NCI-H524 (cell line): ENCODE measurements at places on chromosomes 16 and 17.

DNA sequence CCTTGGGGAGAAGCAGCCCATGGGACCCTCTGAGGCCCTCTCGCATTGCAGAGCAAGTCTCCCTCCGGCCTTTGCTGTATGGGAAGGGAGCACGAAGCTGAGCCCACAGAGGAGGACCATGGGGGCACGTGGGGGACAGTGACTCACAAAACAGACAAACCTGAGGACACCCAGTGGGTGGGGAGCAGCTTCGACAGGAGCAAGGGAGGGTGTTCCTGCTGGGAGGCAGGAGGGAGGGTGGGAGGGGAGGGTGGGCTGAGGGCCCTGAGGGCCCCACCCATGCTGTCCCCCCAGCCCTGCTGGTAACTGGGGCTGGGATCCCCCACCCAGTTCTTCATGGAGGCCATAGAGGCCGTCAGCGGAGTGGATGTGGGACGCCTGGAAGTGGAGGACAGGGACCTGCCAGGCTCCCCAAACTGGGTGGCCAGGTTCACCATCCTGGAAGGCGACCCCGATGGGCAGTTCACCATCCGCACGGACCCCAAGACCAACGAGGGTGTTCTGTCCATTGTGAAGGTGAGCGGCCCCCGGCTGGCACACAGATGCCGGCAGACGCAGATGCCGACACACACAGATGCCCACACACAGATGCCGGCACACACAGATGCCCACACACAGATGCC lies 12.5 kb downstream of the SLC22A31 start:
- DNase-seq = no peak

DNA sequence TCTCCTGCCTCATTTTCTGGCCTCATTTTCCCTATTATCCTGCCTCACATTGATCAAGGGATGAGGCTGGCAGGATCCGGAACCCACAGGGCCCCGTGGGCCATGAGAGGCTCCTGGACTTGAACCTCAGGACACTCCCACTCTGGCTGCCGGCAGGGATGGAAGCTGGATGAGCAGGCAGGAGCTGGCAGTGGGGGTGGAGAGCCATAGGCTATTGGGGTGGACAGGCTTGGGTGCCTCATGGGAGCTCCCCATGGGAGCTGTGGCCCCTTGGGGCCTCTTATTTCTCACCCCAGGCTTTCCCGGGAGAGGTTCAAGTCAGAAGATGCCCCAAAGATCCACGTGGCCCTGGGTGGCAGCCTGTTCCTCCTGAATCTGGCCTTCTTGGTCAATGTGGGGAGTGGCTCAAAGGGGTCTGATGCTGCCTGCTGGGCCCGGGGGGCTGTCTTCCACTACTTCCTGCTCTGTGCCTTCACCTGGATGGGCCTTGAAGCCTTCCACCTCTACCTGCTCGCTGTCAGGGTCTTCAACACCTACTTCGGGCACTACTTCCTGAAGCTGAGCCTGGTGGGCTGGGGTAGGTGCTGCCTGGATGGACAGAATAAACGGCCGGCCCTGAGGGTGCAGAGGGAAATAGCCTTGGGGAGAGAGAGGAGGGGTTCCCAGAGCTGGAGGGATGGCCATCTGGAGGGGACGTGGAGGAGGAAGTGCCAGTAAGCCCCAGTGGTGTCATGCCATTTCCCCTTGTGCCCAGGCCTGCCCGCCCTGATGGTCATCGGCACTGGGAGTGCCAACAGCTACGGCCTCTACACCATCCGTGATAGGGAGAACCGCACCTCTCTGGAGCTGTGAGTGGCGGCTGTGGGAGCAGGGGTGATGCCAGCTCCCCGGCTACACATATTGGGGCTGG lies 10.7 kb upstream of the DRC7 start:
- no peak for DNase-seq

- DNase-seq = no peak
Measured at GRCh38 chr16:54632322-54633220, 298.1 kb upstream of the IRX5 start.

DNA sequence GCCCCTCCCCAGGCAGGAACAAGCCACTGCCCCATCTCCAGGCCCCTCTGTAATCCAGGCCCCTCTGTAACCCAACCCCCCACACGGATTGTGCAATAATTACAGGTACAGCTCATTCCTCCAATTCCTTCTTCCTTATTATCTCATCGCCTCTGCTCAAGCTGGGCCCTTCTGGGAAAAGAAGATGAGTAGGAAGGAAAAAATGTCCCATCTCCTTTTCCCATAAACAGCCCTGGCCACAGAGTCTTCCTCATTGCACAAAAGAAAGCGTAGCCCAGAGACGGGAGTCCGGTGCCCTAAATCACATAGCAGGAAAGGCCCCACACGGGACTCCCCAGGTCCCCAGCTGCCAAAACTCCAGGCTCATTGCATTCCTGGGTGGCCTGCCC lies 3.6 kb upstream of the LITAFD start:
- DNase-seq = no peak

GRCh38 chr16:16925432-16925831 lies 545.3 kb downstream of the XYLT1 start:
- no peak for DNase-seq

DNA sequence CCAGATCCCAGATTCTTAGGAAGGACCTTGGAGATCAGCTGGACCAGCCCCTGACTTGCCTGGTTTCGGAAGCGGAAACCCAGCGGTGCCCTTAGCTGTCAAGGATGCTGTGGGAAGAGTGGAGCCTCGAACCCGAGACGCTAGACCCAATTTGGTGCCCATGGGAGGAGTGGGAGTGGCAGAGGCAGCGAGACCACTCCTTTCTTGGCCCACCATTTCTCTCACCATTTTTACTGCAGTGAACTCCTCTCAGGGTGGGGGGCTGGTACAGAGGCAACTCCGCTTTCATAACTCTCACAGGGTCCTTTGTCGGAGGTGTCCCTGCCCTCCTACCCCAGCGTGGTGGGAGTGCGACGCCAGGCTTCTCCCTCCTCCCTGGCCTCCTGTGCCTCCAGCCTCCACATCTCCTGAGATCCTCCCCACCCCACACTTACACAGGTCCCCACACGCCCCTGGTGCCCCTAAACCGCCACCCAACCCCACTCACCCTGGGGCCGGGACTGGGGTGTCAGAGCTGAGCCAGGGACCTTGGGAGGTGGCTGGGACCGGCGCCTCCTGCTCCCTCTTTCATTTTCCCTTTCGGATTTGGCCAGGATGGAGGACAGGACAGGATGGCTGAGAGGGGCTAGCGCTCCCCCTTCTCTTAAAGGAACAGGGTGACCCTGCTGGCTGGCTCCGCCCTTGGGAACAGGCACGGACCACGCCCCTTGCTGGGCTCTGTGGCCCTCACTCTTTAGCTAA lies at the start of gene GJD3:
Gene GJD3 (minus strand): TSS at position 617 of the 741 bp plus-strand sequence. CDS start 922 bp downstream, outside the sequence.
- DNase-seq = no peak

- no peak for DNase-seq
Measured at GRCh38 chr16:51243936-51244436, 92.9 kb upstream of the SALL1 start.

- DNase-seq = no peak
Measured at GRCh38 chr17:1036845-1037237, 39.9 kb downstream of the TIMM22 start.

- DNase-seq = no peak
Measured at GRCh38 chr17:56917559-56918296, 3.9 kb upstream of the TRIM25 start.

DNA sequence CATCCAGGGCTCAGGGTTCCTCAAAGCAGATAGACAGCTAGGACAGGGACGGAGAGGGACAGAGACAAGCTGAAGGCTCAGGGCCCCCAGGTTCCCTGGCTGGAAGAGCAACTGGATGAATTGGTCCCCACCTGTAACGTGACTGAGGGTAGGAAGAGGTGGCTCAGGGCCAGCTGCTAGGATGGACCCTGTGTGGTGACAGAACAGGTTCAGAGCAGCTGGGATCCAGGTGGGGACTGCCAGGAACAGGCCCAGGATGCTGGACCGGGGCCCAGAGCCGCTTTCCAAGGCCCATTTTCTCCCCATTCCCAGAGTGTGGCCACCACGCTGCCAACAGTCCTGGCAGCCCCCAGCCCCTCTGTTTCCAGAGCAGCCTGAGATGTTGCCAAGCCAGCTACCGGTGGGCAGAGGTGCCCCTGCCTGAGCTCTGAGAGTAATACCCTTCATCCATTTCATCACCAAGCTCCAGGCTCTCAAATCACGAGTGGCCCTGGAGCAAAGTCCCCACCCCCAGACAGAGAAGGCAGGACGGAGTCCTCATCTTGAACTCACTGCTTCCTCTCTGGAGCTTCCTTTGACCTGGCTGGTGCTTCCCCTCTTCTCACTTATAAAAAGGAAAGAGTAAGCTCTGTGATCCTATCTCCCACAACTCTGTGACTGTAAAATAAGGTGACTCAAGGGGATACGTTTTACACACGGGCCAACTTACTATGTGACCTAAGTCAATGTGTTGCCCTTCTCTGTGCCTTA lies 79.6 kb downstream of the TMEM132E start:
- DNase-seq = no peak

- no peak for DNase-seq
Measured at GRCh38 chr17:161481-161880, 20.0 kb downstream of the DOC2B start.

- DNase-seq = no peak
Measured at GRCh38 chr16:12111223-12111622, 134.7 kb downstream of the SNX29 start.

DNA sequence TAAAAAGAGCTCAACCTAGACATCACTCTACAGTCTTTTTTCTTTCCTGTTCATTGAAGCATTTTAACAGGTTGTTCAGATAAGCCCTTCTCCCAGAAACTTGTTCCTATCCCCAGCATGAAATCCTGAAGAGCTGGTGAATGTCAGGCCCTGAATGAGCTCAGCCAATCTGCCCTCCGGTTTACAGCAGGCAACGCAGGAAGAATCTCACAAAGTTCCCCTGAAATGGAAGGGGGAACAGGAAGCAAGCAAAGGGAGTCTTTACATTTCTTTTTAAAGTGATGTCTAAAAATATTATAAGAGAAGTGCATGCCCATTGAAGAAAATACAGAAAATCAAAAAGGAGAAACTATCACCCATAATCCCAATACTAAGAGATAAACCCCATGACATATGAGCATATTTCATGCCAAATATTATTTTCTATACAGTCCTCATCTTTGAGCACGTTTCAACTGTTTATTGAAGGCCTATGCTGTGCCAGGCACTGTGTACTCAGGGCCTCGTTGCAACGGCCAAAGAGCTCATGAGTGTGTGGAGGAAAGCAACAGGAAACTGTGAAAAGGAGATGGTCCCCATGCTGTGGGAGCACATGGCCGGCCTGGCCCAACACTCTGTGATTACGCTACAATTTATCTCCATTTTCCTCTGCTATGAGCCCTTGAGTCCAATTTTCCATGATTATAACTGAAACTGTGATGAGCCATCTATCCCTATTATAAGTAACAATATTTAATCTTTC lies 5.7 kb downstream of the TK2 start:
- no peak for DNase-seq

DNA sequence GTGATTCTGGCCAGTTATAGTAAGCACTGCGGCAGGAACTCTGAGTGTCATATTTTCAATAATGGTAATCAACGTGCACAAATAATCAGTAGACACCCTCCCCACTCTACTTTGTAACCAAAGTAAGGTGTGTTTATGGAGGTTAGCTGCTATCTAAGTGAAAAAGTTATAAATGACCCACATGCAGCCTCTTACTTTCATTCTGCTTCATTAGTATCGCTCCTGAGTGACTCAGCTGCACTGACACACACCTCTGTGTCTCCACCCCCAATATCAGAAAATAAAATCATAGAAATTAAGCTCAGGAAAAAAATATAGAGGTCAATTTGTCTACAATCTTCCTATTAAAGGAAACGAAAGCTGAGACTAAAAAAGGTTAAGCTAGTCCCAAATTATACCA lies 64.1 kb upstream of the TRAP1 start:
- DNase-seq = no peak

GRCh38 chr17:49333804-49334203 lies 28.2 kb downstream of the ZNF652 start:
- no peak for DNase-seq

- no peak for DNase-seq
Measured at GRCh38 chr16:73067671-73068540, 20.0 kb upstream of the ZFHX3 start.

DNA sequence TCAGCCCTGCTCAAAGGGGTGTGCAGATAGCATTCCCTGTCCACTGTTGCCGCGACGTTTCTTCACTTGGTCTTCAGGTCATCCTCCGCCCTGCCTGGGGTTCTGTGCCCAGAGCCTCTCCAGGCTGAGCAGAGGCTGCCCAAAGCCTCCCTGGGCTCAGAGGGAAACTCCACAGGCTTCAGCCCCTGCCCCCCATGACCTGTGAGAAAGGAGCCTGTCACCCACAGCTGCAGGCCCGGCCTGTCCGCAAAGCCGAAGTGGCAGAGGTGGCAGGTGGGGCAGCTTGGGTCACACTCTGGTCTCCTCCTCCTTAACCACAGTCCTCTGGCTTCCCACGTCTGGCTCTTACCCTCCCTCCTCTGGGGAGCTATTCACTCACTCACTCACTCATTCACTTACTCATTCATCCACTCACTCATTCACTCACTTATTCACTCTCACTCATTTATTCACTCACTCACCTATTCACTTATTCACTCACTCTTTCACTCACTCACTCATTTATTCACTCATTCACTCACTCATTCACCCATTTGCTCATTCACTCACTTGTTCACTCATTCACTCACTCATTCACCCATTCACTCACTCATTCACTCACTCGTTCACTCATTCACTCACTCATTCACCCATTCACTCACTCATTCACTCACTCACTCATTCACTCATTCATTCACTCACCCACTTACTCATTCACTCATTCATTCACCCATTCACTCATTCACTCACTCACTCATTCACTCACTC lies 7.1 kb upstream of the CPSF4L start:
- DNase-seq = no peak
